ENCODE measurements at places on chromosomes 2 and 18. TPM values are rescaled to one million over a fixed set of nuclear protein-coding genes. Genes with fewer than 3 reads are reported as not detected.

GRCh38 chr18:69839497-69839896 is 108.2 kb downstream of the CD226 start:
- DNase-seq: no peak

DNA sequence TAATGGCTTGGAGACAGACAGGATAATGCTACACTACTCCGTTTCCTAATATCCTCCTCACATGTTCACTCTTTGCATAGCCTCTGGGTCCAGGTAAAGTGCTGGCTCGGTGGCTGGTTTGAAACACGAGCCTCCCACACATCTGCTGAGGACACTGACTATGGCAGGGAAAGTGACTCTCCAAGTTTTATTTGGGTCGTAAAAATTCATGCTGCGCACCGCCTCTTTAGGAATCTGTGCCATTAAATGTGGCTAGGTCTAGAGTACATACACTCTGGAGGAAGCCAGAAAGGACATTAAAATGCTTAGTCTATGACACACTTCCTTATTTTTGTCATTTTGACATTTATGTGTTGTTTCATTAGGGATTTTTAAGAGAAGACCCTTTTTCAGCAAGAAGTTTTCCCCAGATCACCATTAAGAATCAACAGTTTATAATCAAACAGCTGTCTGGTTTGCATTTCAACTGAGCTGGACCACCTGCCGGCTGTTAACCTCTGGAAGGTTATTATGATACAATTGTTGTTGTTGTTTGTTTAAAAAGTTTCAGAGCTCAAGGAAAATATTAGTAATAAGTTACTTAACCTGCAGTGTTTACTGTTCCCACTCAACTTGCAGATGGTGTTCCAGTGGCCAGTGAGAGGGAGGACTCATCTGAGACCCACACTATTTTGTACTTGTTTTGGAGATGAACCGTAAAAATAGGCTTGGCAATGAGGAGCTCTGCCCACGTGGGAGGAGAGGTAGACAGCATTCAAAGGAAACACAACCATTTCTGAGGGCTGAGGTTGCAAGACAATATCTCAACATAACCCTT is 443.3 kb upstream of the MEIS1 start:
- DNase-seq: no peak

DNA sequence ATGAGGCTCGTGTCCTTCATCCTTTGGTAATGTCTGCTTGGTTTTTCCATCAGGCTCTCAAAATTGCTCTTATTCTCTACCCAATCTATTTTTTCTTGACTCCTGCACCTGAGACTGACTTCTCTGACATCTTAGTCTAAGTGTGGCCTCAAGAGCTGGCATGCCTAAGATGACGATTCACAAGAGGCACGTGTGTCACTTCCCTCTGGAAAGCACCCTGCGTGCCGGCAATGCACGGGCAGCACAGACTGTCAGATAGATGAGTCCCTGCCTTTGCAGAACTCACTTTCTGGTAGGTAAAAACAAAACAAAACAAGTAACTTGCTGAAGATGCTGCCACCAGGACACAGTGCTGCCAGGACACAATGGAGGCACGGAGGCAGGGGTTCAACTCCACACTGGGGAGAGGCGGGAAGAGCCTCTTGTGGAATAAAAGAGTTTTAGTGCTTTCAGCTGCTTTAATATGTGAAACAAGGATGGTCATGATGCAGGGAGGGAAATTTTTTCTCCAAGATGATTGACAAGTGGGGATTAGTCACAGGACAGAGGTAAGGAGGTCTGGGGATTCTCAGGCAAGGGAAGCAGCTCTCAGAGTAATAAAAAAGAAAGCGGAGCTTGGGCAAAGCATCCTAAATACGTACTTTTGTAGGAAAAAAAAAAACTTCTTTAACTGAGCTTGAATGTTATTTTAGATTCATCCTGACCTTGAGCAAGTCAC is 27.3 kb downstream of the CYB5A start:
- DNase-seq: no peak

DNA sequence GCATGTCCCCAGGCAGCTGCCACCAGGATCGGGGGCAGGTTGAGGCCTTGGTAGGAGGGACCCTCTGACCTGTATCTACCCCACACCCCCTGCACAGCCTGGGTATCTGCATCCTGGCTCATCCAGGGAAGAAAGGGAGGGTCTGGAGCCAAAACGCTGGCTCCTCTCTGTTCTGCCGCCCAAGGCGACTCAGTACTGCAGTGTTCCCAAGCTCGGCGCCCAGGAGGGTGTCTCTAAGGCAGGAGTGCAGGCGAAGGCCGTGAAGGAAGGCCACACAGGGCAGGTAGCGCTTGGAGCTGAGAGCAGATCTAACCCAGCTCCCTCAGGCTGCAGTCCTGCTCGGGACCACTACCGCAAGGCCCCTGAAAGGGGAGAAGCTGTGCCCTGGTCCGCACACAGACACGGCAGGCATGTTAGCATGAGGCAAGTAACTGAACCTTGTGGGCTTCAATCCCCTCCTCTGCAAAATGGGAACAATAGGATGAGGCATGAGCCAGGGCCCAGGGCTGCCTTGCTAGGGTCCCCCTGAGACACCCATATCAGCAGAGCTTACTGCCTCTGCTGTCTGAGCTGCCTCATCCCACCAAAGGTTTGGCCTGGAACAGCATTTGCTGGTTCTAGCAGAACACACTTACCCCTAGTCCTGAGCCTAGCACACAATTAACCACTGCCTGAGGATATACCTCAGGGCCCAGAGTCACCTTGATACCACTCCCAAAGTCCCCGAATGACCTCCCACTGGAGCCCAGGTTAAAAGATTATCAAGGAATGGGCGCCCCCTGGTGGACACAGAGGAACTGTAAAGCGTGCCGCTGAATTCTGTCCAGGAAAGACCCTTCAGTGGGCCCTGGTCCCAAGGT is 6.5 kb downstream of the PTMA start:
- peak; percentile 88 for DNase-seq

DNA sequence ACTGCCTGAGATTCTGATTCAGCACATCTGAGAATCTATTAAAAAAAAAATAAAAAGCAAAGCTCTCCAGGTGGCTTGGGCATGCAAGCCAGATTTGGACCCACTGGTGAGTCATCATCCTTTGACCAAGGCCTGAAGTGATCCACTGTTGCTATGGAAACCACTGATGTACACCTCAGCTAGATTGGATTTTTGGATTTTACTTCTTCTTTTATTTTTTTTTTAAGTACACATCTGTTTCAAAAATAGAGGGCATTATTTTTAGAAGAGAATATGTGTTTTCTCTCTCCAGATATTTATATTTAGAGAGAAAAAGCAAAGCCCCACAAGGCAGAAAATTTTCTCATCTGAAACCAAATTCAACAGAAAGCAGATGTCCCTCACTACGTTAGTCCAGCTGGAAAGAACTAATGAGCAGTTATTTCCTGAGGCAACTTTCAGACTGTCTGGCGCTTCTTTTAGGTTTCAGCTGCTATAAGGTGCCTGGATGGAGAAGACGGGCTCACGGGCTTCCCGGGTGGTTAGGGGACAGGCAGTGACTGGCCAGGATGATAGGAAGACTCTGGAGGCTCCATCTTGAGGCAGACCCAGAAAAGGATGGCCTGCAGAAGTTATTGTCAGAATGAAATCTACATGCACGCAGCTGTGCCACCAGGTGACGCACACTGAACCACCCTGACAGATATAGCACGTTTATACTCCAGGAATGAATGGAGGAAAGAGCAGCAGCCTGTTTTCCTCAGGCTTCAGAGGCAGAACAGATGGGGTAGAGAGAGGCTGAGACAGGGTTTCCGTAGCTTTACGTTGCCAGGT is 50.5 kb downstream of the MRPL35 start:
- no peak for DNase-seq

DNA sequence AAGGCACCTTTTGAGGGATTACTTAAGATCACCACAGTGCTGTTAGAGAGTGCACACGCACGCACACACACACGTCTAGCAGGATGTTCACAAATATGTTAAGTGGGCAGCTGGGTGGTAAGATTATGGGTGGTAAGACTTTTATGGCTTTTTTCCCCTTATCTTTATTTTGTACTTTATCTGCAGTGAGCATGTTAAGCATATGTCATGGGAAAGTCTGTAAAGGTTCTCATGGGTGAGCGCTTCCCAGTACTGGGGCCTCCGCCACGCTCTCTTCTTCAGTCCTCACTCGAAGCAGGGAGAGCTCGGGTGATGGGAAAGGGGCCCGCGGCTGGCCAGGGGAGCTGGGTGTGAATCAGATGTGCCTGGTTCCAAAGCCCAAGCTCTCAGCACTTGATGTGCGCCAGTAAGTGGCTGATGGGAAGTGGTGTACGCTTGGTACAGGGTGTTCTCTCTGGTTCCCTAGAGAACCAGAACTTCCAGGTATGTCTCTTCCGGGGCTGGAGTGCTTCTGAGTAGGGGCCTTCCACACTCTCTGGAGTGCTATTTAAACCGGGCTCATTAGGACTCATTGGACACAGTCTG is 83.9 kb upstream of the YWHAQ start:
- no peak for DNase-seq

The ANKRD30BL gene
- total RNA-seq: 0.29 TPM

The TDRD15 gene
- total RNA-seq: not detected

The MYO3B gene
- total RNA-seq: 0.22 TPM

The CTNNA2 gene
- 76.2 TPM for total RNA-seq

Measured in glutamatergic neuron (in vitro differentiated cells).